SK-MEL-5 (cell line): ENCODE measurements at places on chromosomes 11 and 22. TPM values are rescaled to one million over a fixed set of nuclear protein-coding genes. Genes with fewer than 3 reads are reported as not detected.

PRG3 gene
- not detected in 2 replicates for total RNA-seq

WNT7B gene
- total RNA-seq, result not detected in 2 replicates

APOL1 gene
- 1.5 and 2.6 TPM in 2 replicates for total RNA-seq

MB gene
- total RNA-seq, result not detected in 2 replicates

RASSF7 gene
- total RNA-seq, result 7.8 and 8.0 TPM in 2 replicates

C11orf91 gene
- 0.29 TPM in 1 of 2 replicates, not detected in the other for total RNA-seq

MIAT gene
- total RNA-seq, result 0.32 and 0.45 TPM in 2 replicates

PLEKHA7 gene
- 0.61 and 1.7 TPM in 2 replicates for total RNA-seq

DDI1 gene
- not detected in 2 replicates for total RNA-seq

CRYBB1 gene
- total RNA-seq, result not detected in 2 replicates

RTN4RL2 gene
- 0.29 and 1.1 TPM in 2 replicates for total RNA-seq

FHIP1B gene
- 13.5 and 16.8 TPM in 2 replicates for total RNA-seq

KRTAP5-2 gene
- total RNA-seq, result 0.26 and 0.72 TPM in 2 replicates

FOLR2 gene
- total RNA-seq, result not detected in 2 replicates

OR5M10 gene
- total RNA-seq, result not detected in 2 replicates

CRYBB3 gene
- total RNA-seq, result 0.24 TPM in 1 of 2 replicates, not detected in the other

CDC45 gene
- 36.5 and 44.2 TPM in 2 replicates for total RNA-seq

MS4A15 gene
- not detected in 2 replicates for total RNA-seq

UPB1 gene
- not detected in 2 replicates for total RNA-seq

CHST1 gene
- not detected in 2 replicates for total RNA-seq

ARL14EP gene
- 37.1 and 41.8 TPM in 2 replicates for total RNA-seq

RFPL3 gene
- total RNA-seq, result not detected in 2 replicates

ACTN3 gene
- total RNA-seq, result not detected in 2 replicates

MRGPRF gene
- total RNA-seq, result 0.11 and 0.61 TPM in 2 replicates

AQP11 gene
- 0.67 and 1.4 TPM in 2 replicates for total RNA-seq

OSBPL5 gene
- 11.7 and 15.2 TPM in 2 replicates for total RNA-seq

AIFM3 gene
- total RNA-seq, result 3.2 and 3.9 TPM in 2 replicates

SMIM35 gene
- not detected in 2 replicates for total RNA-seq

THY1 gene
- 0.32 and 0.88 TPM in 2 replicates for total RNA-seq

SIDT2 gene
- 9.8 and 11.4 TPM in 2 replicates for total RNA-seq

MS4A7 gene
- total RNA-seq, result not detected in 2 replicates

DKK3 gene
- 1.1 and 3.1 TPM in 2 replicates for total RNA-seq

SLC29A2 gene
- 0.63 and 2.0 TPM in 2 replicates for total RNA-seq

CAVIN3 gene
- 6.7 and 8.5 TPM in 2 replicates for total RNA-seq

FXYD6 gene
- 5.4 and 6.4 TPM in 2 replicates for total RNA-seq

DDX25 gene
- 0.96 and 1.5 TPM in 2 replicates for total RNA-seq

OR4S2 gene
- not detected in 2 replicates for total RNA-seq

TTLL12 gene
- total RNA-seq, result 68.9 and 79.4 TPM in 2 replicates

RASGRP2 gene
- 0.19 TPM in 1 of 2 replicates, not detected in the other for total RNA-seq

RFPL2 gene
- 4.1 and 5.3 TPM in 2 replicates for total RNA-seq

OR10D3 gene
- total RNA-seq, result not detected in 2 replicates

ATL3 gene
- 39.5 and 44.0 TPM in 2 replicates for total RNA-seq

FBXO7 gene
- 387 and 400 TPM in 2 replicates for total RNA-seq

JRKL gene
- 4.2 and 4.9 TPM in 2 replicates for total RNA-seq
